ENCODE measurements at places on chromosomes 6 and 20.

DNA sequence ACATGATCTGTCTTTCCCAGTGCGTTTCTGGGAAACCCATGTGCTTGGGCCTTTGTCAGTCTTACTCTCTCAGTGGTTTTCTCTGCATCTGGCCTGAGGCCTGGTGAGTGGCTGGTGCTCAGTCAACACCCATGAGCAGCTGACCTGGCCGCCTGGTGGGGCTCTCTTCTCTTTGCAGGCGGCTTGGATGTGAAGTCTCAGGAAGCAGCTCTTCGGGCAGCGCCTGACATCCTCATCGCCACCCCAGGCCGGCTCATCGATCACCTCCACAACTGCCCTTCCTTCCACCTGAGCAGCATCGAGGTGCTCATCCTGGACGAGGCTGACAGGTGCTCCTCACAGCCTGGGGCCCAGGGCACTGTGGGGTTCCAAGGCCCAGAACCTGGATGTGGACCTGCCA, 10.8 kb downstream of the DDX27 start:
- no peak for DNase-seq

DNA sequence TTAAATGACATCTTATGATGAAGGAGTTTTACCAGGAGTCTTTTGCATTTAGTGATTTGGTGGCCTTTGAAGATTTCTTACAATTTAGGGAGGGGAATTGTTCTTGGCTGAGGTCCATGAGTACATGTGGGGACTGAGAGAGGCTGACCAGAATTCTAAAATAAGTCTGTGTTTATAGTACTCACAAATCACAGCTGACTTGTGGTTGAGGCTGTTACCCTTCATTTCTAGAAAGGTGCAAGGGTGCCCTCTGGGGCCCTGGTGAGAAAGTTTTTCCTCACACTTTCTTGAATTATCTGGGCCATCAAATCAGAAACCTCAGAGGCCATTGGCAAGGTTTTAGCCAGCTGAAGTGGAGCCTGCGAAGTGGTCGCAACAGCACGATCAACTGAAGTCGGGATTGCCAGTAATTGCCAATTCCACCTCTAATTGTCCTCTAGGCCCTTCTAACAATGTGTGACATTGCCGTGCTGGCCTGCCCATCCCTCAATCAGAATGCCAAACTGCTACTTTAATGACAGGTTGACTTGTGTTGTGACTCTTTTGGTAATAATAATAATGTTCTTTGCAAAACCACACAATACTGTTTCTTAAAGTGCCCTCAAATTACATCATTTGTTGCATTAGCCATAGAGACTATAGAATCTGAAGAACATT, 221.6 kb downstream of the OGFRL1 start:
- DNase-seq = no peak

GRCh38 chr20:62647521-62648317, 5.4 kb downstream of the SLCO4A1 start:
- DNase-seq = no peak

DNA sequence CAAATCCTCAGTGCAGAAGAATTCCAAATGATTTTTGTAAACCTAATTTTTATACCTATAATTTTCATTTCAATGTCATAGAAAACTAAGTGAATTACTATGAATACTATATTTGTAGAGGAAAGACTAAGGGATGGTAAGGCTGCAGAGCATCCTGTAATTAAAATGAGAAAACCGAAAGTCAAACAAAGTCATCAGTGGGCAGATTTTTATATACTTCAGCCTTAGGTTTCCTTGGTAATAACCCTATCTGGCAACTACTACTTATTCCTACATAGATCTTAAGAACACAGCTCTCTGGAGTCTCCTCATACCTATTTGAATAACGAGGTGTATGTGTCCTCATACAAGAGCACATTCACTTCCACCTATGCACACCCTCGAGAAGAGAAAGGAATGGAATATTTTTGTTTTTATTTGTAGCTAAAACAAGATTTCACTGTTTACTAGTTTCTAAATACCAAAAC, 117.9 kb upstream of the SGK1 start:
- DNase-seq = no peak

DNA sequence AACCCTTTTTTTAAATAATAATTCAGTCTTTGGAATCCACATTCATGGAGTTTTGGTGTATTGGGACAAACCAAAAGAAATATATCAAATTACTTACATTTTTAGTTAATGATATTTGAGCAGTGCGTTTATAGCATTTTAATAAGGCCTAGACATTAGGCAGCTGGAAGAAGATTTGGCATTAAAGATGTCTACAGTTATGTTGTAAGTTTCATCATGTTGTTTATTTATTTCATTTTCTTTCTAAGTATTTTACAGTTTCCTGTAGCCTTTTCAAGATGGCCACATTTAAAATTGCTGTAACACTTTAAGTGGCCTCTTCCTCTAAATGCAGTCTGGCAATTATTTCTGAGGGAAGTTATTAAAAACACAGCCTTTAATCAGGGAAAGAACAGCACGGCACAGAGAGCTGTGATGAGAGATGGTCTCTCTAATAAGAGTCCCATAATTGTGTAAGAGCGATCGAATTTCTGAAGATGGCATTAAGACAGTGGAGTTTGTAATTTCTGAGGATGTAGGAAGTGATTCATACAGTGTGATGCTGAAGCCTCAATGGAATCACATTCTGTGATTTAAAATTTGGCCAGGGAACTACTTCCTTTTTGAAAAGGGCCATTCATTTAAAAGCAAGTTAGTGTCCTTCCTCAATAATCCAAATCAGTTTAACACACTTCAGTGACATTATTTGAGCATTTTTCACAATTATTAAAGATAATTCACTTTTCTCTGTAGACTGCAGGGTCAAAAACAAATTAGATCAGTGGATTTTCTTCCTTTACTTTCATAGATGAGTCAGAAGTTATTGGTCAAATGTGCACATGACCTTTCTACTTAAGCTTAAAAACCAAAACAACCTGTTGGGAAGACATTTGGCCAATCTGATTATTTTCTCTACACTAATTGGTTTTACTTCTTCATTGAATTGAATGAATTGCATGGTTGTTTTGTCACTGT, 52.4 kb upstream of the EDN3 start:
- DNase-seq = no peak

DNA sequence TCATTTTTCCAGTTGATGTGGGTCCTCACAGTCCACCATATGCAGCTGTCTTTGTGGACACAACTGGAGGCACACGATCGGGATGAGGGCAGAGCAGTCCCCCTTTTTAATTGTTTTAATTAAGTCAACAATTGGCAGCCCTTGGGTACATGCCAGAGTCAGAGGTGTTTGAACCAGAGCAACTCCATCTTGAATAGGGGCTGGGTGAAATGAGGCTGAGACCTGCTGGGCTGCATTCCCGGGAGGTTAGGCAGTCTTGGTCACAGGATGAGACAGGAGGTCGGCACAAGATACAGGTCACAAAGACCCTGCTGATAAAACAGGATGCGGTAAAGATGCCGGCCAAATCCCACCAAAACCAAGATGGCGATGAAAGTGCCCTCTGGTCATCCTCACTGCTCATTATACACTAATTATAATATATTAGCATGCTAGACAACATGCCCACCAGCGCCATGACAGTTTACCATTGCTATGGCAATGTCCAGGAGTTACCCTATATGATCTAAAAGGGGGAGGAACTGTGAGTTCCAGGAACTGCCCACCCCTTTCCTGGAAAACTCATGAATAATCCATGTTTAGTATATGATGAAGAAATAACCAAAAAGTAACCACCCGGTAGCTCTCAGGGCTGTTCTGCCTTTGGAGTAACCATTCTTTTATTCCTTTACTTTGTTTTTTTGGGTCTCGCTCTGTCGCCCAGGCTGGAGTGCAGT, 31.8 kb upstream of the BLCAP start:
- DNase-seq = no peak

GRCh38 chr20:39897781-39898466, 791.1 kb downstream of the MAFB start:
- DNase-seq = no peak

- DNase-seq = no peak
These were observed 85.7 kb downstream of the RFPL4B start for GRCh38 chr6:112432853-112433252.

DNA sequence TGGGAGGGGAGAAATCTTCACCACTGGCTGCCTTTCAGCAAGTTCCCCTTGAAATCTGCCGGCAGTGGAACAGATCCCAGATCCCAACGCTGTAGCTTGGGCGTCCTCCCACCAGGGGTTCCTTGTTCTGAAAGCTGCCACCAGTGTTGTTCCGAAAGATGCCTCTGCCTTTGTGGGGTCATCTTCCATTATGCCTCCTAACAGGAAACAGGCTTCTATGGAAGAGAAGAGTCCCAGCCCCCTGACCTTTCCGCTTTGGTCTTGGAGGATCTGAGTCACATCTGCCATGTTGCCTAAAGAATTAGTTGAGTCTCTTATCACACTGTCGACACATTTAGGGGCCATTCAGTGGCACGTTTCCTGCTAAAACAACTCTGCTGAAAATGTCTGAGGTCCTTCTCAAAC, 57.5 kb upstream of the NFATC2 start:
- DNase-seq = no peak

DNA sequence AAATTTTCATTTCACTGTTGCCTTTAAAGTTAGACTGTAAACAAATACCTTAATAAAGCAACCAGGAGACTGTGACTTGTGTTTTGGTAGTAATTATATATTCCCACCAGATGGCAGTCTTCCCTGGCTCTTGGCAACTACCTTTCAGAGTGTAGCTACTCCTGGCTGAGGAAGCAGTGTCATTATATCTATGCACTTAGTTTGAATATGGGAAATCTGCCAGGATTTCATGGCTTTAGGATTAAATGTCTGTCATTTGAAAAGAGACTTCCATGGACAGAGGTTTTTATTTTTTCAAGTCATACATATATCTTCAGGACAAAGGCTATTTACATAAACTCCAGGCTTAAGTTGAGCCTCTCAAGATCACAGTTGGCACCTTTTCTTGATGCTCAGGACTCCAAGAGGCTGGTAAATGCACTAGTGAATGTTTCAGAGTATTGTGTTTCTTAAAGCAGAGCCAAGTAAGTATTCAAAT, 160.1 kb downstream of the C6orf58 start:
- peak; percentile 80 for DNase-seq

DNA sequence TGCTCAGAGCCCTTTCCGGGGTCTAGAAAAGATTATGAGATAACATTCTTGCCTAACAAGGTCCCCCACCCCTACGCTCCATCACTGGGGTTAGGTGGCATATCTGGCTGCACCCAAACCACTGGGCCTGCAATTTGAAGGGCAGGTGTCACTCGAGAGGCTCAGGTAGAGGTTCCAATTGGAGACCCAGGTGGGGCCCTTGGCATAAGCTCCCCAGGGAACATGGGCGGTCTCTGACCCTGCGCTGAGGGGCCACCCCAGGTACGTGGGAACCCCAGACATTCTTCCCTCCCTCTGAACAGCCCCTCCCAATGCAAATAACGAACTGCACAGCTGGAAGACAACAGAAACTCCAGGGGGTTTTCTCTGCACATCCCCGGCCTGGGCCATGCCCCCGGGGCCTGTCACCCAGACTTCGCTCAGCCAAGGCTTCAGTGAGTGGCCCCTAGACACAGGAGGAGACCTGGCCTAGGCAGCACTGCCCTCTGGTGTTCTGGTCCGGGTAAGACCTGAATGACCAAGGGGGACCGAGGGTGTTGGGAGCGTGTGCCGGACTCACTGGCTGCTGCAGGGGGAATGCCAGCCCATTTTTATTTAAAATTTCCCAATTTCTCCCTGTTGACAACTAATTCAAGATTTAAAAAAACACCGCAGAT, 47.5 kb downstream of the DSTN start:
- peak; percentile 47 for DNase-seq

Measured in CD4-positive, alpha-beta T cell treated with Interleukin-2 at 100 ng/mL for 4 hours (primary cell).